ENCODE measurements at places on chromosomes 6 and 20. TPM values are rescaled to one million over a fixed set of nuclear protein-coding genes. Genes with fewer than 3 reads are reported as not detected.

- peak; percentile 27 for DNase-seq
These were observed 133.5 kb downstream of the TBC1D7 start for GRCh38 chr6:13194852-13195251.

DNA sequence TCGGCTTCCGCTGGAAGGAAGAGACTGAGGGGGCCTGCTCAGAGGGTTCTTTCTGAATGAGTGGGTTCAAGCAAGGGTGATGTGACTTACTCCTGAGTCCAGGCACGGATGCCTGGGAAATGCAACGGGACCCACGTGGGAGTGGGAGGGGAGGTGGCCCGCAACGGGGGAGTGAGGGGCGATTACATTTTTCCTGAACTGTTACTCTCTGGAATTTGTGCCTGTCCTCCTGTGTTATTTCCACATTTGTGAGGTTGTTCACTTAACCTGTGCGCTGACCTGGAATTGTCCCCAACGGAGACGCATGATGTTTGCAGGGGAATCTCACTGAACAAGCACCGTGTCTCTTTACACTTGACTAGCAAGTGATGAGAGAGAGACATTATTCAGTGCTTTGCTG, 209.4 kb downstream of the CDH4 start:
- DNase-seq: no peak

The BFSP1 gene
- 0.99 TPM for total RNA-seq

DNA sequence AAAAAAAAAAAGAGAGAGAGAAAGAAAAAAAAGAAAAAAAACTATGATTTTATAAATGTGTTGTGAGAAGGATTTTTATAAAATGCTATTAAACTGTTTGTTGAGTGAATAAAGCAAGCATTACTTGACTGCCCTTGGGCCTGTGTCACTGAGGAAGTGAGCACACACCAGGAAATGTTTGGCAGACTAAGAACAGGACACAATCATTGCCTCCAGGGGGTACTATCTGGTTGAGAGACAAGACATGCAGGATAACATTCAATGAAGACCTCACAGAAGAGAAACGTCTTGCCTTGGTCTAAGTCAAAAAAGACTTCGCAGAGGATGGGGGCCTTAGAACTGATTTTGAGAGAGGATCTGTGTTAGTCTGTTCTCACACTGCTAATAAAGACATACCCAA, 40.6 kb downstream of the MTFR2 start:
- no peak for DNase-seq

The SNTA1 gene
- total RNA-seq: 22.6 TPM

The BCAS4 gene
- 2.3 TPM for total RNA-seq

- DNase-seq: no peak
These were observed 1.9 kb upstream of the SLC35D3 start for GRCh38 chr6:136920216-136920615.

- no peak for DNase-seq
These were observed 12.1 kb upstream of the SRC start for GRCh38 chr20:37333848-37334318.

DNA sequence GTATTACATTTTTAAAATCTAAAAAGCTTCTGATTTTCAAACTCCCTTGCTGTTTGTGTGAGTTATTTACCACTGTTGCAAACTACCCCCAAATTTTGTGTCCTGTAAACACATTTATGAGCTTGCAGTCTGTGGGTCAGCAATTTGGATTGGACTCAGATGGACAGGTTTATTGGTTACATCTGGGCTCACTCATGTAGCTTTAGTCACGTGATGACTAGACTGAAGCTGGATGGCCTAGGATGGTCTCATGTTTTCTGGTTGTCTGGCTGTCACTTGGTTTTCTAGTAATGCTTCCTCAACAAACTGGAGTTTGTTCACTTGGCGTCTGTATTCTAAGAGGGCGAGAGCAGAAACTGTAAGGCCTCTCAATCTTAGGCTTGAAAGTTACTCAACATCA, 12.2 kb upstream of the C6orf58 start:
- DNase-seq: no peak

- no peak for DNase-seq
These were observed 54.9 kb upstream of the TULP4 start for GRCh38 chr6:158257425-158257759.

The CLPSL1 gene
- 7.8 TPM for total RNA-seq

The RAET1L gene
- total RNA-seq: not detected

- no peak for DNase-seq
These were observed 37.5 kb downstream of the AIG1 start for GRCh38 chr6:143098054-143098671.

DNA sequence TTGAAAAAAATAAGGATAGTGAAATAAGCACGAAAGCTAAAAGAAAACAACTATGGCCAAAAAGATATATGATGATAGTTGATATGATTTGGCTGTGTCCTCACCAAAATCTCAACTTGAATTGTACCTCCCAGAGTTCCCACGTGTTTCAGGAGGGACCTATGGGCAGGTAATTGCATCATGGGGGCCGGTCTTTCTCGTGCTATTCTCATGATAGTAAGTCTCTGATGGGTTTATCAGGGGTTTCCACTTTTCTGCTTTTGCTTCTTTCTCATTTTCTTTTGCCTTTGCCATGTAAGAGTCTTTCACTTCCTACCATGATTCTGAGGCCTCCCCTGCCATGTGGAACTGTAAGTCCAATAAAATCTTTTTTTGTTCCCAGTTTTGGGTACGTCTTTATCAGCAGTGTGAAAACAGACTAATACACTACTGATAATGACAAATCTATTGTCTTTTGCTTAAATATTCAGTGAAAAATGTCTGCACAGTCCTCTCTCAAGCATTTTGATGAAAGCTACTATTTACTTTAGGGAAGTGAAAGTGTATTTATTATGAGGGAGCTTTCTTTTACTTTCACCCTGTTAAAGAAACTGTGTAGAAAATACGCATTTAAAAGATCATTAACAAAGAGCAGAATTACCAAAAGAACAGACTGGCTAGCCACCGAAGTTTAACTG, 389.1 kb downstream of the HTR1B start:
- no peak for DNase-seq

The CST2 gene
- not detected for total RNA-seq

The BPIFB6 gene
- total RNA-seq: not detected

The BANF2 gene
- total RNA-seq: not detected

GRCh38 chr20:753136-753535, 15.2 kb downstream of the SLC52A3 start:
- DNase-seq: no peak

The TM9SF4 gene
- 16.9 TPM for total RNA-seq

The SLC25A27 gene
- 36.8 TPM for total RNA-seq

DNA sequence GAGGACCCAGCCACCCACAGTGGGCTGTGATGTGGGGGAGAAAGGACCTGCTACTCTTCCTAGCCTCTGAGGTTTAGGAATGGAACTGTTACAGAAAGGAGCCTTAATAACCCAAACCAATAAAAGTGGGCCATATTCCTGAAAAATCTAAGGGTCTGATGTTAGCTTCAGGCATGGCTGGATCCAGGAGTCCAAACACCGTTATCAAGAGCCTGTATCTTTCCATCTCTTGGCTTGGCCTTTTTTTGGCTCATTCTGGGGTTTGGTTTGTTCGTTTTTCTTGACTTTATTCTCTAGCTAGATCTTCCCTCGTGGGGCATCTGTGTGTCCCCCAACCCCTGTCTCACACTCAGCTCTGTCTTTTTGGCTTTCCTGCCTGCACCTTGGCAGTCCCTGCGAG, 38.7 kb downstream of the CDH4 start:
- DNase-seq: no peak

The HMGN3 gene
- 36.1 TPM for total RNA-seq

The OPN5 gene
- not detected for total RNA-seq

DNA sequence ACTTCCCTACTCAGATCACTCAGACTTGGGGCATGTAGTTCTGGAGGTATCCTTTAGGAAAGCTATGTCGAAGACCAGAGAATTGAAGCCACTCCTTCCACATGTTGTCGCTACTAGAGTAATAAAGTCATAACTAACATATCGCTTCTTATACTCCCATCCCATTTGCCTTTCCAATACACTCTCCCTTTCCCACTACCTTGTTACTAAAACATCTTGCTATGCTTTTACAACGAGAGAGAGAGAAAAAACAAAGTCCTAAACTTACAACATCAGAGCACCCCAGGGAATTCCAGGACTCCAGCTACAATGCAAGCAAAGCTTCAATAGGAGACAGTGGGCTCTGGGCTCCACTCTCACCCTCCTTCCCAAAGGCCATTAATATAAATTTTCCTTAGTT, 5.1 kb upstream of the LAMP5 start:
- DNase-seq: no peak
